Brain (organoid and tissue), 16 donors: ENCODE measurements at places on chromosomes 1 and 21.

DNA sequence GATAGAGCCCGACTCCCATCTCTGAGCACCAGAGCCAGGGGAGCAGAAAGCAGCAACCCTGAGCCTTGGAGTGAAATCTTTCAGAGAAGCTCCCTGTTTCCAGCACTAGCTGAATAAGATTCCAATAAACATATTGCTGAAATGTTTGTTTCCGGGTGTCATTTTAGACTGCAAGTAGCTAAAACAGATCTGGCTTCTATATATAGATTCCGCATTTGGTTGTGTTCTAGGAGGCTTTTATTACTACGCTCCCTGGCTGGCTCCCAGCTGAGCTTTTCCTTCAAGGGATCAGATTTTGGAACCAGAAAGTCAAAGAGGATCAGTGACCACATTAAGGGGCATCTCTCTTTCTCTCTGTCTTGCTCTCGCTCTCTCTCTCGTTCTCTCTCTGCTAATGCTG, 88.2 kb downstream of the PAPPA2 start:
- peak; percentile 81 for DNase-seq

DNA sequence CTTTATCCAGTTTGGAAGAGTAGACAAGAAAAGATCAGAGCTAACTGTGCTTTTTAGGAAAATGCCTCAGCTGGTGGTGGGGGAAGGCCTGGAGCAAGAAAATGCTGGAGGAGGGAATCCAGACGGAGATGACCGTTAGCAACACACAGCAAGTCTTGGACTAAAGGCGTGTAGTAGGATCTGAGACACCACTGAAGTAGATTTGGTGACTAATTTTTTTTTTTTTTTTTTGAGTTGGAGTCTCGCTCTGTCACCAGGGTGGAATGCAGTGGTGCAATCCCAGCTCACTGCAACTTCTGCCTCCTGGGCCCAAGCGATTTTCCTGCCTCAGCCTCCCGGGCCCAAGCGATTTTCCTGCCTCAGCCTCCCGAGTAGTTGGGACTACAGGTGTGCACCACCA, 41.2 kb downstream of the LPAR3 start:
- no peak for DNase-seq

DNA sequence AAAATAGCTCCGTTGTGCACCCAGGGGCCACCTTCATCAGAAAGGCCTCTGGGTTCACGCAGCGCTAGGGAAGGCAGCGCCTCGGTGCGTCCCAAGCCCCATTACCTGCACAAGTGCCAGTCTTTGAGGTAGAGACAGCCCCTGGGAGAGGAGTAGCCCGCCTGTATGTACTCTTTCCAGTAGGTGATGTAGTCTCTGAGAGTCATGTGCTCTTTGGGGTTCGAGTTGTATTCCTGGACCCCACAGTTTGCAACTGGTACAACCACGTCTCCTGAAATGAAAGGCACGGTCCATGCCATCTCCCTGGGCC, 601 bp downstream of the JMJD4 start:
- no peak for DNase-seq

GRCh38 chr1:105137543-105138457, 1388.1 kb downstream of the AMY1C start:
- DNase-seq, result peak; percentile 51

- peak; percentile 85 for DNase-seq
Measured at GRCh38 chr1:6358757-6359201, 34.8 kb downstream of the ACOT7 start.

- DNase-seq, result peak; percentile 90
Measured at GRCh38 chr1:40476924-40477677, at the start of gene ZFP69. Gene ZFP69 (plus strand): TSS chr1:40477290. CDS start chr1:40479362, 2,072 bp downstream.

DNA sequence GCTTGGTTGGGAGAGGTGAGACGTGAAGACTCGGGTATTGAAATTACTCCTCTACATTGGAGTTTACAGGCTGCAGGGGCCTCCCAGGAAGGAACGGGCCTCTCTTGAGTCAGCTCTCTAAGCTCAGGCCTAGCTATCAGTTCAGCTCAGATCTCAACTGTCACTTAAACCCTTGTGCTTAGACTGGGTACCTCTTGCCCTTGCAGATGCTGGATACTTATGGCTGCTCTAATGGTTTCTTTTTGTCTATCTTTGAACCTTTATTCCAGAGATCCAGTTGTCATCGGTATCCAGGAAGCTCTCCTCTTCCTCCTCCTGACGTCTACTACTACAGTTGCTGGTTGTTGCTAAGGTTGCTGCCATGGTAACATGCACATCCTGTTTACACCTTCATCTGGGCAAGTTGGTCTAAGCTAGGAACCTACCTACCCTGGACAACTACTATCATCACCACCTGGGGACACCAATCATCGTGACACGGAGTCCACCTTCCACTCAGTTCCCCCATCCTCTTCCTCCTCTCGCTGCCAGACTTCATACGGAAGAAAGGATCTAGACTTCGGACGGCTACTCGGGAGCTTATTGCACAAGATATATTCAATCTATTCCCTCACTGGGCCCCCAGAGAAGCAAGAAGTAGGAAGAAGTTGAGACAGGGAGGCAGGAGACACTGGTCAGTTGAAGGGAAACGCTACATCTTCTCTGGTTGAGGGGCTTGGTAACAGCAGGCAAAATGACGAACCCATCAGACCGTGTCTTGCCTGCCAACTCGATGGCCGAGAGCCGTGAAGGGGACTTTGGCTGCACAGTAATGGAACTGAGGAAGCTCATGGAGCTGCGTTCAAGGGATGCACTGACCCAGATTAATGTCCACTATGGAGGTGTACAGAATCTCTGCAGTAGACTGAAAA, 56.1 kb downstream of the ATP2B4 start:
- DNase-seq, result no peak

- DNase-seq, result no peak
Measured at GRCh38 chr1:35461966-35462651, 95.1 kb downstream of the KIAA0319L start.

- peak; percentile 11 for DNase-seq
Measured at GRCh38 chr1:10877894-10878293, 81.4 kb upstream of the CASZ1 start.

- DNase-seq, result no peak
Measured at GRCh38 chr1:228226141-228226874, 18.5 kb downstream of the OBSCN start.

DNA sequence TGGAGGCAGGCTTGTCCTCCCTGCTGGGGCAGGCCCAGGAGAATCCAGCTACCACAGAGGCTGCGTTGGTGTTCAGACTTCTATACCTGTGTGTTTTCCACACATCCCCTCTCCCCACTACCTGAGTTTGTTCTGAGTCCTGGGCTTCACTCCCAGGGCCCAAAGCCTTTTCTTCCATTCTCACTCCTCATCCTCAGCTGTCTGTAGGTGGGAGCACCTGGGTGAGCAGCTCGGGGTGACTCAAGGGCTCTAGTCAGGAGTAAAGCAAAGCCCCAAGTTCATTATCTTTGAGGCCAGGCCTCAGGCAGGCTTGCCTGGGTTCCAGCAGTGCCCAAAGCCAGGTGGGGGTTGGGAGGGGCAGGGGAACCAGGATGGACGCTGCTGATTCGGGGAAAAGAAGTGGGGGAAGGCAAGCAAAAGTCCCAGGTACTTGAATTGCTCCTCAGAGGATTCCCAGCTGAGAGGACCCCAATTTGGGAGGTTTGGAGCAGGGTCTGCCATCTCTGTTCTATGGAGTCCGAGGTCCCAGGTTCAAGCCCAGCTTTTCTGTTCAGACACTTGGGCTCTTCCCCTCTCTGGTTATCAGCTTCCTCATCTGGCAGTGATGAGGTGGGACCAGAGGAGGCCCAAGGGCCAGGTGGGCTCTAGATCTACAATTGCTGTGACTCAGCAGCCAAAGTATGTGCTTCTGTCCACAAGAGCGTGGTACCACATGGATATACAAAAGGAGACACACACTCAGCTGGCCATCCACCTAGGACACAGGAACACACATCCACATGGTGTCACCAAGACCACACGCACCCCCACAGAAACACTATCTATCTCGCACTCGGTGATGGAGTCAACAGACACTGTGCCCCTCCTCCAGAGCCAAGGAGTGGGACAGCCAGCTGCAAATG, 5.8 kb upstream of the PTPN7 start:
- DNase-seq, result no peak

DNA sequence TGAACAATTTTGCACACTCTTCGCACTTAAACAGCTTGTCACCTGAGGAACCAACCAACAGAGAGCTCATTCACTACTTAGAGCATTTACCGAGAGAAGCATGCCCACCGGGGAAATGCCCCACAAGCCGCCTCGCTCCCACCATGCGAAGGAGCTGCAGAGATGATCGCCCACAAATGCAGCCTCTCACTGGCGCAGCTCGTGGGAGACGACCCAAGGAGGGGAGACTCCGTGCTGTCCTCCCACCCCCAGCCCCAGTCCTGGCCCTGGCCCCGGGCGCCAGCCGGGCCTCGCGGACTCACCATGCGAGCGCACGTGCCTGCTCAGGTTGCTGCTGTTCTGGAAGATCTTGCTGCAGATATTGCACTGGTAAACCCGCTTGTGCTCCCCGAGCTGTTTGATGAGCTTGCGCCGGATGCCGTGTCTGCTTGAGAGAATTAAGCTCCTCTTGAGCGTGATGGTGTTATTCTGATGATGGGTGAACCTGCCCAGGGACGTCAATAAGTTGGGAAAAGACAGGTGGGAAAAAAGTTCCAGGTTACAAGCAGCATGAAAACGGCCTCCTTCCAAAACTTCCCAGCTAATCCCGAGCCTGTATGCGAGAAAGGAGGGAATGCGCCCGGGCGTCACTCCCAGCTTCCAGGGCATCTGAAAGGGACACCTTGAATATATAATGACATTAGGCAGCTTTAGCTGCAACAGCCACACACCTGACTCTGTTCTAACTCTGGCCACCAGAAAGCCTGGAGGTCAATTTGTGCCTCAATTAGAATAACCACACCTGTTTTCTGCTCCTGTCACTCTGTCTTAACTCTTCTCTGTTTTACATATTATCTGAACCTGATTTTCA, 42.8 kb downstream of the PRDM15 start:
- DNase-seq, result no peak

- no peak for DNase-seq
Measured at GRCh38 chr1:94542088-94542870, 720 bp upstream of the F3 start.

DNA sequence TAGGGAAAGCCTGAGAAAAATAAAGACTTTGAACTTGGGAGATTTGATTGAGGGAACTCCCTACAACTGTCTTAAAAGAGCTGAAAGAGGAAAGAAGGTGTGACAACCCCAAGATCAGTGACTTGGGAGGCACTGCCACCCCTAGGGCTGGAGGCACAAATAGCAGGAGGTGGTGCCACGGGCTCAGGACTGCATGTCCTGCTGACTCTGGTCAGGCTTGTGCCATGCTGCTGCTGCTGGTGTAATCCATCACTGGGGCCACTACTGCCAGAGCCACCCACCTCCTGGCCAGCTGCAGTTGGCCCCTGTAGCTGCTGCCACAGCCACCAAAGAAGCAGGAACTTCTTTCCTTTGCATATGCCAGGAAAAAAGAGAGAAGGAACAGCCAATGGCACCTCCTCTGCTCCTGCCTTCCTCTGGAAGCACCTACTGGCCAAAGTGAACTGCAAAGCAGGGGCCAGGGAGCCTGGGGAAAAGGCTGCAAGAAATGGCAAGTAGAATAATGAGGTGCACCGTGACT, 730.3 kb downstream of the PTPRU start:
- DNase-seq, result no peak

- no peak for DNase-seq
Measured at GRCh38 chr1:25765136-25765922, 34.7 kb upstream of the SELENON start.

DNA sequence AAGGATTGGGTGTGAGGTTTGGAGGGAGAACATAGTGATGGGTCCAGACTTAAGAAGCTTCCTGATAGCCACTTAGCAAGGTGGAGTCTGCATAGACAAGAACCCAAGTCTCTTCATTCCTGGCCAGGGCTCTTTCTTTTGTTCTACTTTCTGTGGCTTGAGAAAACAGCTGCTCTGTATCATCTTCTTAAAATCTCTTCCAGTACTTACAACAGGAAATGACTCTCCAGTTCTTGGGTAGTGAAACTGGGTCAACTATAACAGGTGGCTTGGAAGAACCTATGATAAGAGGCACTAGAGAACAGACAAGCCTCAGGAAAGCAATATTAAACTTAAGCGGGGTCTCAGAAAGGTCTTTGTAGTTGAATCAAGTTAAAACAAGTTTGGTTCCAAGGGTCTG, 148.1 kb upstream of the USP24 start:
- DNase-seq, result no peak
